Psoas muscle (tissue), 8 donors: ENCODE measurements at places on chromosomes 3 and 15.

- no peaks in the 10 kb centered on the region for H3K27me3 ChIP-seq
- H3K4me1 ChIP-seq, result no peaks in the 10 kb centered on the region
- no peaks in the 10 kb centered on the region for H3K36me3 ChIP-seq
- no peak overlapping the region for H3K27ac ChIP-seq
- no peak overlapping the region for H3K4me3 ChIP-seq
Measured at GRCh38 chr15:94177112-94177511, 54.2 kb upstream of the MCTP2 start.

DNA sequence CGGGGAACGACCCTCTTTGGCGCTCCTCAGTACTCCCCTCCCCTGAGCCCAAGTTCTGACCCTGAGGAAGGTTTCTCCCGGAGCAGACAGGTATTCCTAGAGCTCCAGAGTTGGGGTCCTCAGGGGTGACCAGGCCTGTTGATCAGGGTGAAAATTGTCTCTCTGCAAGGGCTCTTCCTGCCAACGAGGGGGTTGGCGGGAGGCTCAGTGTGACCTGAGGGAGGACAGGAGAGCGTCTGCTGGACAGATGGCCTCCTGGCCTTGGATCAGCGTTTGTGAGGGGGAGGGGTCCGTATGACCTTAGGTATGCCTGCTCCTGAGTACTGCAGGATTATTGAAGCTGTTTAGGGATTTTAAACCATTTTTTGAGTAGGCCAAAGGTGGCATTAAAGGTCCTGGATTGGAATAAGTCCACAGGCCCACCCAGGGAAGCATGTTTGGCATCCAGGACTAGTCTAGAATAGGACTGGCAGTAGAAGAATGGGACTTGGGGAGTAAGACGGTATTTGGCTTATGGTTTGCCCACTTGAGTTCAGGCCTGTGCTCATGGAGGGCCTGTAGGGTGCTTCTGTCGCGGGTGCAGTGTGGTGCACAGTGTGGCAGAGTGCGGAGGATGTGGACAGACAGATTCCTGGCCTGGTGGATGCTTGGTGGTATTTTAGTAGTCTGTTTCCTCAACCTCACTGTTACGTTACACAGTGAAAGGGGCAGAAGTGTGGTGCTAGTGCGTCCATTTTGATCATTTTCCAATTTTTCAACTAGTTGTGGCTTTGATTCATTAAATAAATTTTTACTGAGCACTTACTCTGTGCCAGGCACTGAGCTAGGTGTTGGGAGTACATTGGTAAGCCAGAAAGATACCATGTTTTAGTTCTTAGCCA is 959 bp downstream of the ZNF592 start:
- H3K4me1 ChIP-seq, result peaks cover 75% of the 10 kb centered on the region
- DNase-seq, result peak; percentile 47
- H3K4me3 ChIP-seq, result peak overlapping the region; percentile 92

- no peak overlapping the region for H3K27ac ChIP-seq
- no peak overlapping the region for H3K4me3 ChIP-seq
- H3K36me3 ChIP-seq, result no peaks in the 10 kb centered on the region
- peaks cover 8% of the 10 kb centered on the region for H3K4me1 ChIP-seq
- no peak for DNase-seq
Measured at GRCh38 chr3:17473761-17474160, 268.7 kb downstream of the TBC1D5 start.

- no peak for DNase-seq
- H3K4me1 ChIP-seq, result no peaks in the 10 kb centered on the region
- H3K27ac ChIP-seq, result no peak overlapping the region
Measured at GRCh38 chr3:56629451-56629850, 53.6 kb downstream of the TASOR start.

DNA sequence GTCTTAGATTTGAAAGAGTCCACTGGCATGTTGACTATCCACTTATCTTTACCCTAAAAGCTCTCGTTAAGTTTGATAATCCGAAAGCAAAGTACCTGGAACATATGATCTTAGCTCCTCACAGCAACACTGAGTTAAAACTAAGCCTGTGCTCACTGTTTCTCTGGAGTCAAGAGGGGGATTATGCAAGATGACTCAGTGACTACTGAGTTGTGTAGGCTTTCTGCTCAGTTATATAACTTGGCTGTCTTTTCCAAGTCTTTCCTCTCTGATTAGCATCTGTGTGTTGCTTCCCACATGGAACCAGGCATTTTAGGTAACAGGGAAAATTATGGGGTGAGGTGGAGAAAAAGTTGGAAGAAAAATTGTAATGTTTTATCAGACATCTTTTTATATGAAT is 31.2 kb upstream of the MYO5C start:
- no peak overlapping the region for H3K4me3 ChIP-seq
- H3K36me3 ChIP-seq, result no peaks in the 10 kb centered on the region
- H3K4me1 ChIP-seq, result peaks cover 7% of the 10 kb centered on the region
- no peak overlapping the region for H3K27ac ChIP-seq
- no peaks in the 10 kb centered on the region for H3K27me3 ChIP-seq
- DNase-seq, result no peak
